ENCODE measurements at places on chromosomes 6 and 20. TPM values are rescaled to one million over a fixed set of nuclear protein-coding genes. Genes with fewer than 3 reads are reported as not detected.

KCNK5 gene
- total RNA-seq = not detected

EGFL8 gene
- 1.6 TPM for total RNA-seq

TSHZ2 gene
- 16.3 TPM for total RNA-seq

PEDS1 gene
- total RNA-seq = 34.0 TPM

EYS gene
- total RNA-seq = not detected

PTCRA gene
- total RNA-seq = not detected

ERVFRD-1 gene
- total RNA-seq = not detected

ROS1 gene
- total RNA-seq = 0.34 TPM

ADTRP gene
- not detected for total RNA-seq

EPHA7 gene
- total RNA-seq = 0.09 TPM

RTN4IP1 gene
- 2.8 TPM for total RNA-seq

VSX1 gene
- not detected for total RNA-seq

DYNLT2 gene
- 0.47 TPM for total RNA-seq

TREML1 gene
- not detected for total RNA-seq

TBXT gene
- not detected for total RNA-seq

DUSP22 gene
- 12.0 TPM for total RNA-seq

SNAP91 gene
- 0.12 TPM for total RNA-seq

PERP gene
- 20.2 TPM for total RNA-seq

NXT1 gene
- total RNA-seq = 11.6 TPM

SLC22A16 gene
- total RNA-seq = not detected

SLC17A4 gene
- not detected for total RNA-seq

MYCT1 gene
- total RNA-seq = 3.1 TPM

BMP6 gene
- 2.3 TPM for total RNA-seq

All from pericardium fibroblast (primary cell).